ENCODE measurements at places on chromosomes 4 and X.
A peak's percentile ranks its signal among the peaks of the same experiment; 100 is the strongest.

DNA sequence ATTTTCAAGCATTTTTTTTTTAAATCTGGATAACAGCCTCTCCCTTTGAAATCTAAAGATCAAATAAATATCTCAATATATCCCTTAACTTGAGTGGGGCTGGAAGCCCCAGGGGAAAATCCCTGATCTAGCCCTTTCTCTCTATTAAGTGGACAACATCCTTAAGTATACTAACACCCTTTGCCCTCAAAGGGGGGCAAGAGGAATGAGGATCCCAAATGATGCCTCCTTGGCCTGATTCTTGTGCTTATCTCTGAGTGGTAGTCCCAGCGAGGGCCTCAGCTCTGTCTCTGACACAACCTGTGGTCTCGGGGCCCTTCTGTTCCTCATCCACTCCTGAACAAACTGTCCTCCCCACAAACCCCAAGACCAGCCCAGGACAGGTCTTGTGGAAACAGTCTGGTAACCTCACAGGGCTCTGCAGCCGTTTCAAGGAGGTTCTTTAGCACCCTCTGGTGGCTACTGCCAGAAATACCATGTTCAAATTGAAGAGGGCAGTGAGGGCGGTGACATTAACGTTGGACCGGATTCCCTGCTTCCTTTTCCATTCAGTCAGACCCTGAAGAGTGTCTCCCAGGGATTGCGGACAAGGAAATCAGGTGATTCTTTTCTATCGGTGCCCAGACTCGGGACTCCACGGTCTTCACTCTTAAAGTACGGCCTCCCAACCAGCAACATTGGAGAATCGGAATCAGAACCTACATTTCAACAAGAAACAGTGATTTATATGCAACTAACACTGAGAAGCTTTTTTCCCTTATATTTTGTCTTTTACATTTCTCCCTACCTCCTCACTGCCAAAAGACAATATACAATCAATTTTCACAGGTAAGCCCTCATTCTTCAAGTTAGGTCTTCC lies 13.0 kb downstream of the CXCL13 start:
- DNase-seq, result peak; percentile 53

DNA sequence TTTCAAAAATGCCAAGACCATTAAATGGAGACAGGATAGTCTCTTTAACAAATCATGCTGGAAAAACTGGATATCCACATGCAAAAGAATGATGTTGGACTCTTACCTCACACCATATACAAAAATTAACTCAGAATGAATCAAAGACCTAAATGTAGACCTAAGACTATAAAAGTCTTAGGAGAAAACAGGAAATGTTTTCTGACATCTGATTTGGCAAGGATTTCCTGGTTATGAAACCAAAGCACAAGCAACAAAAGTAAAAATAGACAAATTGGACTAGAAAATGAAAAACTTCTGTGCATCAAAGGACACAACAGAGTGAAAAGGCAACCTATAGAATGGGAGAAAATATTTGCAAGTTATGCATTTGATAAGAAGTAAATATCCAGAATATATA lies 37.6 kb downstream of the ARFIP1 start:
- DNase-seq, result no peak

DNA sequence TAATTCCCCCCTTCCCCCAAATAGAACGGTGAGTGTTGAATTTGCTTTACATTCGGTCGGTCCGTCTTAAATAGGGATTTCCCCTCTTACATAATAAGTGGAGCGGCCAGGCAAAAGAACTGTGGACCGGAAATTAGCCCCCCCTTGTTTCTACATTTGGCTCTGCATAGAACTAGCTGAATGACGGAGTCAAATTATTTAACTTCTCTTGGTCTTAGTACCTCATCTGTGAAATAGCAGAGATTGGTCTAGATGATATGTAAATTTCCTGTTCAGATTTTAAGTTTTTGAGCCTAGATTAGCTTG lies 1.3 kb downstream of the SPATA18 start:
- no peak for DNase-seq

DNA sequence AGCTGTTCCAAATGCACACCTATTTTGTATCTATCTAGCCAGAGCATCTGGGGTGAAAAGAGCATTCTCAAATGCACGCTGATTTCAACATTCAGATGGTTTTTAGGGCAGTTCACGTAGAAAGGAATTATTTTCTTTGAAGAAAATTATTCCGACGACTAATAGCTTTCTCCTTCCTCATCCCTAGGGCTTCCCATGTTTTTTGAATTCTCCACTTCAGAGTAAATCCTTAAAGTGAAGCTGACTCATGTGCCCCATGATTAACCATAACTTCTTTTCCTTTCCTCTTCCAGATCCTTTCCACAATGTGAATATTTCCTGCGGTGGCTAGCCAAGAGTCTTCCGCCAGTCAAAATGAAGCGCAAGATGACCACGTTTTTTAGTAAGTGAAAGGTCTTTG lies 86.7 kb upstream of the PDHA1 start:
- DNase-seq, result no peak

- no peak for DNase-seq
Measured at GRCh38 chrX:106731590-106731989, 5.1 kb downstream of the RNF128 start.

DNA sequence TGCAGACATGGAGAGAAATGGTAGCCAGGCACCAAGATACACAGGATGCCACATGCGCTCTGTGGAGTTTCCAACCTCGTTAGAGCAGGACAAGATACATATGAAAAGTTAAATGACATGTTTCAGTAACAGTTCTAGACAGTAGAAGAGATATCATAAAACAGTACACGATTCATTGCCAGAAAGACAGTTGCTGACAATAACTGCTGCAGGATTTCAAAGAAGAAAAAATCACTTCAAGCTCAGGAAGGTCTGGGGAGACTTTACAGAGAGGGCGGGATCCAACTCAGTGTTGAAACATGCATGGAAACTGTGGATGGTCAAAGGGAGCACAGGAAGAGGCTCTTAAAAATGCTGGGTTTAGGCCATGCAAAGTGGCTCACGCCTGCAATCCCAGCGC lies 31.0 kb downstream of the DCTD start:
- DNase-seq, result no peak
